ENCODE measurements at places on chromosomes 7 and 10. TPM values are rescaled to one million over a fixed set of nuclear protein-coding genes. Genes with fewer than 3 reads are reported as not detected.

The NSUN6 gene
- total RNA-seq: 7.7 TPM

The MYOF gene
- total RNA-seq: 123 TPM

The SFRP4 gene
- not detected for total RNA-seq

The MTG1 gene
- 14.3 TPM for total RNA-seq

The FFAR4 gene
- not detected for total RNA-seq

The GIMAP1 gene
- total RNA-seq: not detected

Data from hair follicular keratinocyte (primary cell).